ENCODE measurements at places on chromosomes 7 and 10.

GRCh38 chr7:27866256-27866655 lies 126.3 kb downstream of the TAX1BP1 start:
- no peak for DNase-seq

DNA sequence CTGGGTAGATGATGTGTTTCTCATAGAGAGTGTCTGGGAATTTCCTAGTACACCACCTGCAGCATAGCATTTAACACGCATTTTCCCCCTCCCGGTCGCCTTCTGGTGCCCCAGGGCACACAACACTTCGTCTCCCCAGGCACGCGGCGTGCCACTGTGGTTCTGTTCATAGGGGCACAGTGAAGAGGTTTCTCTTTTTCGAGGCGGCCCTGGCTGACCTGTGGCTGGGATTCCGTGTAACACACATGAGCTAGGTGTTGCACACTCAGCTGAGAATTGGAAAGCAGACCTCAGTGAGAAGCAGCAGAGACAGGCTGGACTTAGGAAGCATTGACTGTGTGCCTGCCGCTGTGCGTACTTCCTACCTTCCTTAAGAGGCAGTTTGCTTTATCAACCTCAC lies 214.3 kb upstream of the SHH start:
- DNase-seq, result no peak

DNA sequence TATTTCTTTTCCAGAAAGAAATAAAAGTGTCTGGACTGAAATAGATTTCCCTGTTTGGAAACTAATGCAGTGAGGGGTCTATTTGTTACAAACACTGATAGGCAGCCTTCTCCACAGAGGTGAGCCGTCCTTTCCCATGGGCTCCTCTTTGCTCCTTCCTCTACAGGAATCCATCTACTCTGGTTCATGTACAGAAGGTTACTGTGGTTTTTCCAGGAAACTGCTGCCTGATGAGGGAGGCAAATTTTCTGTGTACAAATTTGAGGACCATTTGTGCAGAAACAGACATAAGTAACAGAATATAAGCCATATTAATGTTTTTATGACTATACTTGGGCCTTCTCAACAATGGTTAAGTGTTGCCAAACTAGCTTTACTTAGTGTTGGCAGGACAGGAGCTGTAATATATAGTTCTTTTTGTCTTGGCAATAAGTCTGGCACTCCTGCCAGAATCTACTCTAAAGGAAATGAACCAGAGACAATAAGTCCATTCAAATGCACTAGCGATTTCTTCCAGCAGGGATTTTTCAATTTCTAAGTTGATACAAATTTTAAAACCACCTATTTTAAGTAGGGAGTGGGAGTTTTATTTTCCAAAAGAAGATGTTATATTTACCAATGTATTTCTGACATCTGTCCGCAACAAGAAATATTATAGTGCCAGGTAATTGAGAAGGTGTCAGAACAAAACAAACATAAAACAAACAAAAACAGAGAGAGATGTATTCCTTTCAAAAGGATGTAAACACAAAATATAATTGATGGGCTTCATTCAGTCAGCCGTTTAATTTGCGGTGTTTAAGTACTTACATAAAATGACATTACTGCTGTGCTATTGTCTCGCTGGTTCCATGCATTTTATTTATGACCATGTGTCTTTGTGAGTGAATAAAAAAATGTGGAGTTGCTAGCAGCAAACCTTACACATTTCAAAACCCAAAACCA lies 91.0 kb upstream of the NFE2L3 start:
- no peak for DNase-seq

DNA sequence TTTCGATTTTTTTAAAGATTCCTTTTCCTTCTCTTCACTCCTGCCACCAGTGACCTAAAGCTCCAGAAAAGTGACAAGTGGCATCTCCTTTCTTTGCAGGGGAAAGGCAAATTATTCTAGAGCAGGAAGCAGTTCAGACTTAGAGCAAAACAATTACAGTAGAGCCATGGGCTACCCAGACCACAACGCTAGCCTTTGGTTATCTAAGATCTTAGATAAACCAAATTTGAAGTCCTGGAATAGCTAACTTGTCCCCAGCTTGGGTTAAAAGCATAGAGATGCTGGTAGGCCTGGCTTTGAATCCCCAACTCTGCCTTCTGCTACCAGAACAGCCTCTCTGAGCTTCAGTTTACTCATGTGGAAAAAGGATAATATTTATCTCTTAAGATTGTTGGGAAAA lies 38.4 kb downstream of the LGI1 start:
- no peak for DNase-seq

GRCh38 chr10:128147064-128147463 lies 20.8 kb upstream of the MKI67 start:
- DNase-seq, result no peak

DNA sequence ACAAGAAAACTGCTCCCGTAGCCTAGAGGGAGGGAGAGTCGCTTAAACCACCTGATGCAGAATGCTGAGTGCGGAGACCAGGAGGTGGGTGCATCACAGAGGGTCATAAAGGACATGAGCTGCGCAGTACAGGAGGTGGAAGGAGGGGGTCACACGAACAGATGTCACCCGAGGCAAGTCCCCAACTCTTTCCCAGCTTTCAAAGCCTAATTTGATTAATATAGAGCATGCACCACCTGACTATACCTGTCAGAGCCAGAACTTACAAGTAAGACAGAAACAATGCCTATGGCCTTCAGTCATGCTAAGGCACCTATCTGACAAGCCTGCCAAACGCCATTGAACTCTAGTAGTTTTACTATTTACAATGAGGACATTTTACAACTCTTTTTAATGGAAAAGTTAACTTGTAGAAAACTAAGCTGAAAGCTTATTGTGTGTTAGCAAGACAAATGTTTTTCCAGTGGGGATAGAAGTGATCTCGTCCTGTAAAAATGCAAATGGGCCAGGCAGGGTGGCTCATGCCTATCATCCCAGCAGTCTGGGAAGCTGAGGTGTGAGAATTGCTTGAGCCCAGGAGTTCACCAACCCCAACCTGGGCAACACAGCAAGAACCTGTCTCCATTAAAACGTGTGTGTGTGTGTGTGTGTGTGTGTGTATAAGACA lies 1.1 kb upstream of the VOPP1 start:
- DNase-seq, result no peak

GRCh38 chr10:98489561-98490481 lies 43.1 kb upstream of the HPS1 start:
- no peak for DNase-seq

DNA sequence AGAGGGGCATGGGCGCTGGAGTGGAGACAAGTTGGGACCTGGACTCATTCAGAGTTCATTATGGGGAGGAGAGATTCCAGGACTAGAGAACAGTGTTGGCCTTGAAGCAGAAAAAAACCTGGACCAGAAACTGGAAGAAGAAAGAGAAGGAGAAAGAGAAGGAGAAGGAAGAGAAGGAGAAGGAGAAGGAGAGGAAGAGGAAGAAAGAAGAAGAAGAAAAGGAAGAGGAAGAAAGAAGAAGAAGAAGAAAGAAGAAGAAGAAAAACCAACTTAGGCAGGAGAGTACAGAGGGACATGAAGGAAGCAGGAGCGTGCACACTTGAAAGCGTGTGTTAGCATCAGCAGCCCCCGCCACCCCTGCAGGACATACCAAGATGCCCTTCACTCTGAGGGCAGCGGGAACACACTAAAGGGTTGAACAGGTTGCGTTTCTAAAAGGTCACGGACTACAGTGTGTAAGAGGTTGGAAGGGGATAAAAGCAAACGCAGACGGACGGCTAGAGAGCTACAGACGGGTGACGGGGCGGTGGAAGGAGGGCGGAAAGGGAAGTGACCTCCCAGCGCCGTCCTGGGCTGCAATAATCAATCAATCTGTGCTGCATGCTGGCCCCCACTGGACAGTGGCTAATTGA lies 95.3 kb downstream of the SEC61G start:
- DNase-seq, result no peak

DNA sequence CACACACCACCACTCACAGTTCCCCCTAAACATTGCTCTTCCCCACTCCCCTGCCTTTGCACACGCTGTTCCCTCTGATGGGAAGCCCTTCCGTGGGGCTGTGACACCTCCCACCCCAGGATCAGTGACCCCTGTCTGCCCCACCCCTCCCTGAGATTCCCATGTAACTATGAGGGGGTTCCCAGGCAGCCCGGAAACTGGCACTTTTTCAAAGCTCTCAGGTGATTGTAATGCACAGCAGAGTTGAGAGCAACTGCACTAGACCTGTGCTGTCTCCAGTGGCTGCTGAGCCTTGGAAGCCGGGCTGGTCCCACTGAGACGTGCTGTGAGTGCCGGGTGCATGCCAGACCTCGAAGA lies 29.8 kb downstream of the GPRIN2 start:
- peak; percentile 55 for DNase-seq

DNA sequence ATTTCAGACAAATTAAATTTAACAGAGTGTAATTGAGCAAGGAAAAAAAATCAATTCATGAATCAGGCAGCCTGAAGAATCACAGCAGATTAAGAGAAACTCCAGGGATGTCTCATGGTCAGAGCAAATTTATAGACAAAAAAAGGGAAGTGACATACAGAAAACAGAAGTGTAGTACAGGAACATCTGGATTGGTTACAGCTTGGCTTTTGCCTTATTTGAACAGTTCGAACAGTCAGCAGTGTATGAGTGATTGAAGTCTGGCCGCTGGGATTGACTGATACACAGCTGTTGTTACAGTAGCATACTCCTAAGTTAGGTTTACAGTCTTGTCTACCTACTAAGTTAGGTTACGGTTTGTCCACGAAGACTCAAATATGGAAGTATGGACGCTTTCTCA lies 255.3 kb downstream of the HPSE2 start:
- DNase-seq, result no peak

GRCh38 chr7:27808626-27809025 lies 68.7 kb downstream of the TAX1BP1 start:
- no peak for DNase-seq

All from cerebellar cortex (tissue), 1 donor.